ENCODE measurements at places on chromosomes 13 and 19.

DNA sequence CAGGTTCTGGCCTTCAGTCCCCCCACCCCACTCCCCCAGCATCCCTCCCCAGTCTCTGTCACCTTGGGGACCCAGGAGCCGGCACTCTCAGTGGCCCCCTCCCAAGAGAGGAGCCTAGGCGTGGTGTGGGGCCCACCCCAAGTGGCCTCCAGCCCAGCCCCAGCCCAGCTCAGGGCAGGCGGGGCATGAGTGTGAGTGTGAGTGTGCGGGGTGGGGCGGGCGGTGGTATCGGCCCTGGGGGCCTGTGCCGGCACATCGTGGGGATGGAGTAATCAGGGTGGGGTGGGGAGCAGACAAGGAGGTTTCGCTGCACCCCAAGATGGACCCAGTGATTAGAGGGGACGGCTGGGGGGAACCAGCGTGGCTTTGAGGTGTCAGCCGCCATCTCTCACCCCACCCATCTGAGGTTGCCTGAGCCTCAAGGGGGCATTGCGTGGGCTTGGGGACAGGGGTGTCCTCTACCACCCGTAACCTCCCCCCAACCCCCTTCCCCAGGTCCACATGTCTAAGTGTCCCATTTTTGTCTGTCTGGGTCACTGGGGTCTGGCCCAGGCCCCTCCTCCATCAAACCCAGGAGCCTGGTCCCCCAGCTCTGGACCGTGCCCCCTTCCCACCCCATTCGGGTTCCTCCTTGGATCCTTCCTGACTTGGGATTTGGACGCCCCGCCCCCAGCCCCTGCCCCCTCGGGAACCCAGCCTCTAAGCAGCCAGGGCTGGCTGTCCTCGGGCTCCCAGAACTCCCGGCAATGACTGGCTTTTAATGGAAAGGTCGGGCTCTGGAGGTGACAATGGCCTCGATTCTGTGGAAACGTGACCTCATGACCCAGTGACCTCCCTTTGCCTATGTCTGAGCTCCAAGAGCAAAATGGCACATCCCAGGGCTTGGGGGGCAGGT lies 6.9 kb upstream of the SULT2B1 start:
- no peak for DNase-seq

GRCh38 chr13:109644069-109644750 lies 142.2 kb downstream of the IRS2 start:
- no peak for DNase-seq

- no peak for DNase-seq
These were observed 442.6 kb upstream of the ZNF507 start for GRCh38 chr19:31902821-31903220.

GRCh38 chr19:35528218-35529038 lies at the start of gene SBSN:
SBSN (minus strand) TSS chr19:35528311; CDS start chr19:35528281, 30 bp downstream.
- DNase-seq: no peak

GRCh38 chr13:95382916-95383315 lies 81.7 kb upstream of the ABCC4 start:
- DNase-seq: no peak

DNA sequence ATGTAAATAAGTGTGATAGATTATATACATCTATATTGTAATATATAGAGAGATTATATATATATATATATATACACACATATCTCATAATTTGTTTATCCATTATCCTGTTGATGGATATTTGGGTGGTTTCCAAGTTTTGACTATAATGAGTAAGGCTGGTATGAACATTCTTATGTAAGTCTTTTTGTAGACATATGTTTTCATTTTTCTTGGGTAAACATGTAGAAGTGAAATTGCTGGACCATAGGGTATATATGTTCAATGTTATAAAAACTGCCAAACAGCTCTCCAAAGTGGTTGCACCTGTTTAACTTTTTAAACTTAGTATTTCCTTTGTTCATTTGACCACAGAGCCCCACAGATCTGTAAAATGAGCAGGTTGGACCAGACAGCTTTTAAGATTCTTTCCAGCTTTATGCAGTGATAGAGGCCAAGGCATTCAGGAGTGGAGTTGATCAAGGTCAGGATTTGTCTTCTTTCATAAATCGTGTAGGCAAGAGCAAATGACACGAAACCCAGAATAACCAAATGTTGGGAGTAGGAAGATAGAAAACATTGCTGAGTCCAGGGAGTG lies 21.7 kb upstream of the KATNAL1 start:
- DNase-seq: no peak

DNA sequence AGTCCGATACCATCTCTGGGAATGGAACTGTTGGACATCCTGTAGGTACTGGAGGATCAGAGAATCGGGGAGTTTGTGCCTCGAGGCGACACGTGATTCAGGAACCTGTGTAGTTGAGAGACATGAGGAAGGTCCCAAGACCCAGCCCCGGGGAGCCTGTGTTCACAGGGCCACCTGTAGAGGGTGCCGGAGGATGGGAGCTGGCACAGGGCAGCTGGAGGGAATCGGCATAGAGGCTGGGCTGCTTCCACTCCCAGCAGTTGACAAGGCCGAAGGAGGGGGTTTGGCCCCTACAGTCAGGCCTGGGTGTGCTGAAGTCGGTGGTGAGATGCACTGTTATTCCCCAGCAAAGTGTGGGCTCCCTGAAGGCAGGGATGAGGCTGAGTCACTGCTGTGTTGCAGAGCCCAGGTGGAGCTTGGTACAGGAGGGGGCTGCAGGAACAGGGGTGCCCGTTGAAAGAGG lies 2.5 kb upstream of the ISYNA1 start:
- peak; percentile 65 for DNase-seq

GRCh38 chr19:3981373-3981735 lies 3.9 kb downstream of the EEF2 start:
- DNase-seq: no peak

- DNase-seq: no peak
These were observed 269.5 kb upstream of the HTR2A start for GRCh38 chr13:47166336-47166735.

- DNase-seq: no peak
These were observed 71.4 kb upstream of the CLDN10 start for GRCh38 chr13:95480791-95481780.

DNA sequence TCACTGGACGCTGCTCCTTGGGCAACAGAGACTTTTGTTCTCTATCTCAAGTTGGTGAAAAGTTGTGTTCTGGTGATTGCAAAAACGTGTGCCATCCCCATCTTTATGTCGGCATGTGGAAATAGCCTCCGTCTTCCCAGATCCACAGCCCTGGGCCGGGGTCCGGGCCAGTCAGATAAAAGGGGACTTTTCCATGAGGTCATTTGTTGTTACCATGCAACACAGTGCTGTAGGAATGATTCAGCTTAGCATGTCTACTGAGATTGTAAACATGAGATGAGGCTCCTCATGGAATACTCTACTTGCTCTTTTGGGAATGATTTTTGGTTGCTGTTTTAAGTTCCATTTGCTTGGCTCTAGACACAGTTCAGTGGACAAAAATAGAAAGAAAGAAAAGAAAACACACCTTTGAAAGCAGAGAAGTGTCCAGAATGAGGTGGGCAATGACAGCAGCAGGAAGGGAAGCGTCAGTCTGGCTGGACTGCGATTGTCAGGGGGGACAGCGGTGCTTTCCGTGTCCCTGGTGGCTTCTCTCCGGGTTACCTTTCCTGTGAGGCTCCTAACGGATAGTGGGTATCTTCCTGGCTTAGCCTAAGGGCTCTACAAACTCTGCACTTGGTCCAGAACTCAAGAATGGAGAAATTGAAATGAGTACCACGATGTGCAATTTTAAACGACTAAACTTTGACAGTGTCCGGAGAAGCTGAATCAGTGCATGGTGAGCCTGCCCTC lies 91.6 kb downstream of the TEX29 start:
- DNase-seq: no peak

DNA sequence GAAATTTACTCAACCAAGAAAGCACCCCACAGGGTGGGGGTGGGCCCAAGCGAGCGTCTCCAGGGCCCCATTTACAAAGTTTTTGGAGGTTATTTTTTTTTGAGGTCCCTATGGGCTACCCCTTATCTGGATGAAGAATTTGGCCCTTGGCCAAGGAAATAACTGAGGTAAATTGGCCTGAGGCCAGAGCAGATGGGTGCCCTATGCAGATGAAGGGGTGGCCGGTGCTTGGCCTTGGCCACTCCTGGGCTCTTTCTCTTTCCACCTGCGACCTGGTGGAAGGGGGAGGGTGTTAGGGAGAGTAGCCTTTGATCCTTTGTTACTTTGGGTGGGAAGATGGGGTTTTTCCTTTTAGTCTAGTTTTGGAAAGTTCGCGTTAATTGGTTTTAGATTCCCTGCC lies 15.5 kb downstream of the ZNF701 start:
- no peak for DNase-seq

GRCh38 chr13:33174931-33175330 lies 110.6 kb downstream of the STARD13 start:
- DNase-seq: no peak

DNA sequence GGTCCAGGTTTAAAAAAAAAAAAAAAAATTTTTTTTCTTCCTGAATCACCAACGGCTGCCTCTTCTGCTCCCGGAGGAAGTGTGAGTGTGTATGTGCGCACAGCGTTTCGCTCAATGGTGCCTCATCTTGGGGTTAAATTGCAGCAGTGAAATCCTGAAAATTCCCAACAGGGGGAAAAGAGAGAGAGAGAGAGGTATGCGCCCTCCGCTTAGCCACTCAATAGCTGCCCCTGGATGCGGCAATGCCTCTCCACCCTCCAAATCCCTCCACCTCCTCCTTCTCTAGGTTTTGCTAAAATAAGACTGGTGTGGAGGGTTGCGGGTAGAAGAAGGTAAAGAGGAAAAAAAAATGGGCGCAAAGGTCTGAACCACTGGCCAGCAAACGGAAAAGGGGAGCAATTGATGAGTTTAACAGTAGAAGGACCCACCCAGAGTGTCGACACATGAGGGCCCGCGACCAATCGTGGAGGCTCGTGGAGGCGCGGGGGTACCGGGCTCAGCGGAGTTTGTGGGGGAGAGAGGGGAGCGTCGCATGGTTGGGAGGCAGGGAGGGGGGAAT lies 853 bp upstream of the CACNA1A start:
- no peak for DNase-seq

GRCh38 chr13:73596382-73596781 lies 537.6 kb downstream of the KLF5 start:
- DNase-seq: no peak

DNA sequence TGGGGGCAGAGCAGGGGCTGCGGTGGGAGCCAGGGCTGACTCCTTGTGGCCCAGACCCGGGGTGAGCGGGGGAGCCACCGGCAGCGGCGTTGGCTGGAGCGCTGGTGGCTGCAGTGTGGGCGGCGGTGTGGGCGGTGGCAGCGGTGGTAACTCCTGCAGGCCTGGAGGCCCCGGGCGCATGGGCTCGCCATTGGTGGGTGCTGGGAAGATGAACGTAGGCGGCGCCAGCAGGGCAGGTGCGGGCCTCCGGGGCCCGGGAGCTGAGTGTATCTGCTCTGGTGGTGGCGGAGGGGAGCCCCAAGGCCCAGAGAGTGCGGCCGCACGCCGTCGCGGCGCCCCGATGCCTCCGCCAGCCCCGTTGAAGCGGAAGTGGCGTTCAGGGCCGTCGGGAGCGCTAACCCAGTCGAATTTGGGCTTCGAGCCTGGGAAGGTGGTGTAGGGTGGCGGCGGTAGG lies 2.0 kb downstream of the GGN start:
- peak; percentile 46 for DNase-seq

DNA sequence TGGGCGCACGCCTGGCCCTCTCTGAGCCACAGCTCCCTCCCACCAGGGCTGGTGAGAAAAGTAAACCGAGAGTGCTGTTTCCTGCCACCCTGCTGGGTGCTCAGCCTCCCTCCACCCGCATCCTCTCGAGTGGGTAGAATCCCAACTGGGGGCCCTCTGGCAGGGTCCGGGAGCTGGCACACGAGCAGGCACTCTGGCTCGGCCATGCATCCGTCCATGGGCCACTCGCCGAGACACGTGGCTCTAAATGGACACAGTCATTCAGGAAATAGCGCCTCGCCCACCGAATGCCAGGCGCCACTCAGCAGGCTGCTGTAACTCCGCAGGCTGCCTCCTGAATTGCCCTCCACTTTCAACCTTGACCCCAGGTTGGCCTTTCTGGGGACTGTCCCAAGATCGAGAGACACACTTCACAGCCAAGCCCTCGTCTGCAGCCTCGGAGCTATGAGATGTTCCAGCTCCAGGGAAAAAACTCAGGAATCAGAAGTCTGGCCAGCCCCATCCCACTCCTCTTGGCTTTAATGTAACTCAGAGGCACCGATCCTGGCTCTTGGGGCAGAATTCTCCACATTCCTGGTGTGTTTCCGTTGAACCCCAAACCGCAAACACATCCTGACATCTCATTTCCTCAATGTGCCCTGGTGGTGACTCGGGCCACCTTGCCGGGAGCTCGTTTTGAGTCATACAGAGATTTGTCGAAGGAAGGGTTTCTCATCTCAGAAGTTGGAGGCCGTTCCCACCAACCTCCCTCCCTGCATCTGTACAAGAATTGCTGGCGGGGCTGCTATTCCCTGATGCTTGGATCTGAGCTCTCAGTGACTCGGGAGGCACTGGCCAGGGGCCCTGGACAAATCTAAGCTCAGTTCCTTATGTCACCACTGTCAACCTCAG lies 14.1 kb downstream of the KLF2 start:
- peak; percentile 72 for DNase-seq

DNA sequence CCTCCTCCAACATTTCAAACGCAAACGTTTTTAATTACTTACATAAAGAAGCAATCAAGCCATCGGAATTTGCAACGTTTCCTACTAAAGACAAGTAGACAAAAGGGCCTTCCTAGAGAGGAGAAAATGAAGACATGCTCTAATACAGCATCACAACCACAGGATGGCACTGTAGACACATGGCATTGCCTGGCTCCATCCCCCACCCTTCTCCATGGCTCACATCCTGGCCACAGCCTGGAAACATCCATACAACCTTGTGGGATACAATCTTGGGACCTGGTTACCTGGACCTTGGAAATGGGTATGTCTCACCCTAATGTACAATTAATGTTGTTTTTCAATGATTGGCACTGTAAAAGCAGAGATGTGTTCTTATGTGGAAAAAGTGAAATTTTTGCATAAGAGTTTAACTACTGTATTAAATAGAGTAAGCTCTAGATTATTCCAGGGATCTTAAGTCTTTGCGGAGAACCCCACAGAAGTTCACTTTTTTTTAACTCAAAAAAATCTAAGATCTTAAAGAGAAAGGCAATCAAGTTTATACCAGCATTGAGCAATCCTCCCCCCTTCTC lies 21.5 kb downstream of the EBPL start:
- peak; percentile 48 for DNase-seq

DNA sequence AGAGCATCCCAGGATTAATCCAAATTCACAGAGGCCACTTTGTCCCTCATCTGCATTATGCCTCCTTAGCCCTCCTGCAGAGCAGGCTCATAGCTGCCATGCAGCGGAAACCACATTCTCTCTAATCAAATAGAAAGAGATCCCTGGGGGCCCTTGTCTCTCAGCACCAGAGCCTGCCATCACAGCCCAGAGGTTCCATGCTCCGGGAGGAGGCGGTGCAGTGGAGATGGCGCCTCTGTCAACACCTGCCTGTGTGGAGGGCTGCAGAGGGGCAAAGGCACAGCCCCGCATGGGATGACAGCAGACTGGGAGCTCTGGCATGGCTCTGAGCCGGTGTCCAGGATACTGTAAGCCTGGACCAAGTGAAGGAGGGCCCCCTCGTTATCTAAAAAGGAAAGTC lies 111.3 kb downstream of the SLC7A1 start:
- no peak for DNase-seq
